Stimulated activated CD4-positive, alpha-beta T cell treated with anti-CD3 and anti-CD28 coated beads, Interleukin-2, amount 100 ng/mL, for 4 hours (primary cell): ENCODE measurements at places on chromosomes 3 and 15.

DNA sequence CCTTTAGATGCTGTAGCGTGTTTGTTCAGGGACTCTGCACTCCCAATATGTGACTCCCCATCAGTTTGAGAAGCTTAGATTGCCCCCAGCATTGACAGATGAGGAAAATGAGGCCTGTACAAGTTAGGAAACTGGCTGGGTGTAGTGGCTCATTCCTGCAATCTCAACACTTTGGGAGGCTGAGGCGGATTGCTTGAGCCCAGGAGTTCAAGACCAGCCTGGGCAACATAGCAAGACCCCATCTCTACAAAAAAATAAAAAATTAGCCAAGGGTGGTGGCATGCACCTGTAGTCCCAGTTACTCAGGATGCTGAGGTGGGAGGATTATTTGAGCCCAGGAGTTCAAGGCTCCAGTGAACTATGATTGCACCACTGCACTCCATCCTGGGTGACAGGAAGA, 14.0 kb upstream of the PTPN23 start:
- no peak for DNase-seq

DNA sequence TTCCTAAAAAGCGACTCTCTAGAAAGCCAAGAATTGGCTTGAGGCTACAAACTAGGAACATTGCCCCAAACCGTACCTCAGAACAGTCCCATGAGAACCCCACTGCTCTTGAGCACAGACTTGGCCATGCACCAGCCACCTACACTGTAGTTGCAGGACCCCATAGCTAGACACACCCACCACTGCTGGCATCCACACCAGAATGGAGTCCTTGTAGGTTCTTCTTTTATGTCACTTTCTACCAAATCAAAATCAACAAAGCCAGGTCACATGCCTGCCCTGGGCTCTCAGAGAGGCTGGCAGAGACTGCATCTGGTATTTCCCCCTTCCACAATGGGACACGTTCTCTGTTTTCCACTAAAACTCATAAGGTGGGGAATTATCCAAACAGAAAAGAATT, 290.5 kb downstream of the SHOX2 start:
- DNase-seq, result no peak

DNA sequence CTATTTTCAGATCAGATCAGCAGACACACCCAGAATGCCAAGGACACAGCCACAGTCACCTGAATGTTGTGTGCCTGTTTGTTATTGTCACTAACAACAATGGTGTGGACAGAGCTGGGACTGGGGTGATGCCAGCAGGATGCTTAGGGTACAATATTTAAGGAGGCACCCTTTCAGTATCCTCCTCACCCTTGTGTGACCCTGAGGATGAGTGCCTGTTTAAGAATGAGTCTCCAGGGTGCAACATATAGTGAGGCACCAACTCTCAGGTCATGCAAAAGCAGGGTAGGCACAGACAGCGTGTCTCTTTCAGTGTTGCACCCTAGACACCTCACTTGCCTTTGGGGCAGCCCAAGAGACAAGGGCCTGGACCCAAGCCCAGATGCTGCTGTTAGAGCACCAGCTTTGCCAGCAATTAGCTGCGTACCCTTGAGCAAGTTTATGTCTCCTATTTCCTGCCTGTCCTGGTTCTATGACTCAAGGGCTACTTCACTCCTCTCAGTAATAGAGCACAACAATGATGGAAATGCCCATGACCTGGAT, 122.6 kb downstream of the AQP9 start:
- no peak for DNase-seq

GRCh38 chr3:190424108-190424477, 25.6 kb downstream of the TMEM207 start:
- DNase-seq, result no peak

- no peak for DNase-seq
Observed at GRCh38 chr15:101051291-101052030, 132.3 kb downstream of the LRRK1 start.

- DNase-seq, result no peak
Observed at GRCh38 chr15:78055919-78056713, 21.4 kb downstream of the TBC1D2B start.

- no peak for DNase-seq
Observed at GRCh38 chr15:66786708-66787488, 84.9 kb downstream of the SMAD6 start.

GRCh38 chr3:32285891-32286290, 47.4 kb downstream of the CMTM8 start:
- DNase-seq, result no peak

DNA sequence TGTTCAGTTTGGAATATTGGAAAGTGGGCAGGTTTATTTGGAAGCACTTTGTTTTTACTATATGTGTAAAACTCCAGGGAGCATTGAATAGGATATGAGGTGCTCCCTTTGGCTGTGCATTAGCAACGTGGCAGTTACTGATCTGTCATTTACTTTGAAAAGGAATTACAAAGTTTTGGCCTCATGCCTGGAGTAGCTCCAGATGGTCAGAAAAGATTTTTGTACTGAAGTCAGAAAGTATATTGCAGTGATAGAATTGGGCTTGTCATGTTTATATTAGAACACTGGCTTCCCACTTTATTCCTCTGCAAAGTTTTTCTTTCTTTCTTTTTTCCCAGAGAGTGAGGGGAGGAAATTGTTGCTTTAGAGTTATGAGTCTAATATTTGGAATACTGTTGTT, 26.1 kb downstream of the FNDC3B start:
- no peak for DNase-seq

DNA sequence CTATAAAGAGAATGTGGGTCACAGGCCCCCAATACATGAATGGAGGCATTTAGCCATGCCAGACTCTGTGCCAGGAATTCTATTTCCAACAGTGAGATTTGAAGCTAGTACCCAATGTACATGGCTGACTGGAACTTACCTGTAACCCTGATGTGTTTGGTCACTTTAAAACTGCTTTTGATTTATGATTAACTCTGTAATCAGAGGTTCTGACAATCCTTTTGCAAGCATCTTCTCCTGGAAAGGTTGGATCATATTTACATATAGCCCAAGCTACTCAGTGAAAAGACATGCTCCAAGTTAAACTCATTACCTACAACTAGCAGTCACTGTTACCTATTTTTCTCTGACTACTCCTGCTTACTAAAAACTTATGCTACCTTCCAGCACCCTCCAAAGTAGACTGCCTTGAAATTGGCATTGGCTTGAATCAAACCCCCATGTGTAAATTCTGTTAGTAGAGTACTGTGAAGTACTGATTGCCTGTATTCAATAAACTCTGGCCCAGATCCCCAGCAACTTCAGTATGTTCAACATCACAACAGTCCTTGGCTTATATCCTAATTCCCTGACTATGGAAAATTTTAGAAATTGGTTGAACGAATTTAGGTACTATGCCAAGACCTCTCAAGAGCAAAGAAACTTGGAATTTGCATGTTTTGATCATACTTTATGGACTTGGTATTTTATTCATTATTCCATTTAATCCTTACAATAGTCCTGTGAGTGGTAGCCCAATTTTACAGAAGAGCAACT, 665.6 kb upstream of the NECTIN3 start:
- DNase-seq, result no peak

DNA sequence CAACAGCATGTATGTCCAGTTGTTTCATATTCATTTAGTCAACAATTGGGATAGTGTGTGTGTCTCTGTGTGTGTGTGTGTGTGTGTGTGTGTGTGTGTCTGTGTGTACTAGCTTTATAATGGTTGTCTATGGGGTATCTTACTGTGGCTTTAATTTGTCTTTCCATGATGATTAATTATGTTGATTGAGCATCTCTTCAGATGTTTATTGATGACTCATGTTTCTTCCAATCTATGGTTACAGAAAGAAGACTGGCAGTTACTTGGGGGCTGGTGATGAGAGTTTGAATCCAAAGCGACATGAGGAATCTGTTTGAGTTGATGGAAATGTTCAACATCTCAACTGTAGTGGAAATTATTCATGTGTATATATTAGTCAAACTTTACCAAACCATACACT, 440.1 kb downstream of the ZNF385D start:
- DNase-seq, result no peak

DNA sequence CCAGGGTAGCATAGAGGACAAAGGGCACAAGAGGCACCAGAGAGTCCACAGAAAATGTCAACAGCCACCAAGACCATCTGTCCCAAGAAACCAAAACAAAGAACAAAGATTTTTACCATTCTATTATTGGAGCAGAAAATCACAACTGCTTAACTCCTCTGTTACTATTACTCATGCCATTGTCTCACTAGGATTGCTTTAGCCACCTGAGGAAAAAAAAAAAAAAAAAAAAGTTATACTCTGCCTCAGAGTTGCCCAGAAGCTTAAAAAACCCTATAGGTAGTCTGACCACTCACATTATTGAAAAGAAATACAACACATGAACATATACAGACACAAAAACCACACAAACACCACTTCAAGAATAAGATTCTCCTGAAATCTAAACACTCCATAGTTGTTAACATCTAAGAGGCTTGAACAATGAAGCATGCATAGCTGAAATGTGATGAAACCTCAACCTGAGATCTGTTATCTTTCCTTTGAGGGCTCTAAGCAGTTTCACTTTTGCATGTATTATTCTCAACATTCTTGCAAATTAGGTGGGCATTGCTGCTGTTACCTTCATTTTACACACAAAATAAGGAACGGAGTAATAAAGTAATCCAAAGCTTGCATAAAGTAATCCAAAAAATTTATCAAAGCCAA, 85.4 kb downstream of the IGSF11 start:
- no peak for DNase-seq

- no peak for DNase-seq
Observed at GRCh38 chr15:92130244-92130643, 263.4 kb upstream of the ST8SIA2 start.

GRCh38 chr3:167650459-167650858, 3.3 kb downstream of the WDR49 start:
- DNase-seq, result no peak

GRCh38 chr3:2653706-2654105, 456.5 kb downstream of the IL5RA start:
- no peak for DNase-seq
